ENCODE measurements at places on chromosomes 5 and 9. TPM values are rescaled to one million over a fixed set of nuclear protein-coding genes. Genes with fewer than 3 reads are reported as not detected.
A peak's percentile ranks its signal among the peaks of the same experiment; 100 is the strongest.

CLIC3 gene
- polyA plus RNA-seq = 762 TPM

FOXD4 gene
- not detected for polyA plus RNA-seq

PRR7 gene
- 9.6 TPM for polyA plus RNA-seq

NR2F1-AS1 gene
- polyA plus RNA-seq = not detected

PCDHGB2 gene
- not detected for polyA plus RNA-seq

KYAT1 gene
- 9.6 TPM for polyA plus RNA-seq

SPRY4 gene
- not detected for polyA plus RNA-seq

CCL27 gene
- polyA plus RNA-seq = not detected

NR4A3 gene
- polyA plus RNA-seq = 1.1 TPM

FOXD1 gene
- not detected for polyA plus RNA-seq

PCDHB15 gene
- polyA plus RNA-seq = not detected

CEP78 gene
- 138 TPM for polyA plus RNA-seq

ZNF454 gene
- not detected for polyA plus RNA-seq

PCDHA12 gene
- polyA plus RNA-seq = not detected

- H3K27me3 ChIP-seq = no peaks in the 10 kb centered on the region
- H3K27ac ChIP-seq = no peak overlapping the region
- no peak overlapping the region for H3K4me3 ChIP-seq
- no peak for DNase-seq
- H3K4me1 ChIP-seq = peaks cover 6% of the 10 kb centered on the region
These were observed 320.2 kb downstream of the CTNND2 start for GRCh38 chr5:11584017-11584416.

DNA sequence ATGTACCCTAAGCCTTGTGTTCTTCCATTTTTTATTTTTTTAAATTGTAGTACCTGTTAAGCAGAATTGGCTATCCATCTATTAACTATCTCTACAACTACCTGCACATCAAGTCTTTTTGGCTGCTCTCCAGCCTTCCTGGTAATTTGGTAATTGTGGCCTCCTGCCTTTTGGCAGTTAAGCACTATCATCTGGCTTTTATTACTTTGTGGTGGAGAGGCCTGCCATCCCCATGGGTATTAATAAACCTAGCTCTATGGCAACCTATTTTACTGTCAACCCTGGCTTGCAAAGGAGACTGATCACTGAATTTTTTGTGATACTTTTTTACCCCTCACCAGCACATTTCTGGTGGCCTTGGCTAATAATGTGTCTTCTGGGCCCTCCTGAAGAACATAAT lies 20.5 kb downstream of the SELENOP start:
- no peak for DNase-seq
- H3K27ac ChIP-seq = no peak overlapping the region
- peaks cover 47% of the 10 kb centered on the region for H3K36me3 ChIP-seq
- H3K4me1 ChIP-seq = no peaks in the 10 kb centered on the region

DNA sequence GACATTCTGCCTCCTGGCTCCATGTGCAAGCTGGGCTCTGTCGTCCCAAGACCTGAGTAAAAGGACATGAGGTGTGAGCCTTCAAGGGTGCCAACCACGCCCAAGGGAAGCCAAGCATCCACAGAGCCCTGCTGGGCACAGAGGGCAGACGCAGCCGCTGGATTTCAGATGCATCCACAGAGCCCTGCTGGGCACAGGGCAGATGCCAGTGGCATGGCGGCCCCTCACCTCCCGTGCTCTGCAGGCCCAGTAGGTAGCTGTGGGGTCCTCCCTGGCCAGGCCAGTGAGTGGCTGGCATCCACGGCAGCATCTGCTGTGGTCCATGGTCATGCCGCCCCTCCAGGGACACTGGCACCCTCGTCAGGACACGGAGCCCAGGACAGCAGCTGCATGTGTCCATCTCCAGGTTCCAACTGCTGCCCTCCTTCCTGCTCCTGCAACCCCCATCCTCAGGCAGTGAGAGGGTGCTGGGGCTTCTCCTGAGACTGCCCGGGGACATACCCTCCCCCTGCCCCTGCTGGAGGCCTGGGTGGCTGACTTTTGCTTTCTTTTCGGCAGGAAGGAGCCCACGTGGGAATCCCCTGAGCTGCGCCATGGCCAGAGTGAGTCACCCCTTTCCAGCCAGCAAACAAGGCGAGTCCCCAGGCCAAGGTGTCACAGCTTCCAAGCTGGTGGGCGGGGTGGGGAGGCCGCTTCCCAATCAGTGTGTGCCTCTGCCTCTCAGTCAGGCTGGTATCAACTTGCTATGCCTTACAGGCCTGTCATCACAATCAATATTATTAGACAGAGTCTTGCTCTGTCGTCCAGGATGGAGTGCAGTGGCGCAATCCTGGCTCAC lies 4.0 kb upstream of the TRAF2 start:
- peak; percentile 85 for DNase-seq
- H3K4me1 ChIP-seq = peaks cover 42% of the 10 kb centered on the region
- no peaks in the 10 kb centered on the region for H3K36me3 ChIP-seq
- H3K27me3 ChIP-seq = peaks cover 2% of the 10 kb centered on the region
- peak overlapping the region; percentile 95 for H3K27ac ChIP-seq

GRCh38 chr5:158026304-158027031 lies 167.5 kb upstream of the CLINT1 start:
- H3K4me1 ChIP-seq = no peaks in the 10 kb centered on the region
- peaks cover 5% of the 10 kb centered on the region for H3K27me3 ChIP-seq
- H3K4me3 ChIP-seq = no peak overlapping the region
- no peak overlapping the region for H3K27ac ChIP-seq
- no peak for DNase-seq

GRCh38 chr5:155833287-155833686 lies 493.7 kb upstream of the SGCD start:
- no peak overlapping the region for H3K4me3 ChIP-seq
- H3K4me1 ChIP-seq = peaks cover 35% of the 10 kb centered on the region
- H3K36me3 ChIP-seq = no peaks in the 10 kb centered on the region
- peaks cover 3% of the 10 kb centered on the region for H3K27me3 ChIP-seq

DNA sequence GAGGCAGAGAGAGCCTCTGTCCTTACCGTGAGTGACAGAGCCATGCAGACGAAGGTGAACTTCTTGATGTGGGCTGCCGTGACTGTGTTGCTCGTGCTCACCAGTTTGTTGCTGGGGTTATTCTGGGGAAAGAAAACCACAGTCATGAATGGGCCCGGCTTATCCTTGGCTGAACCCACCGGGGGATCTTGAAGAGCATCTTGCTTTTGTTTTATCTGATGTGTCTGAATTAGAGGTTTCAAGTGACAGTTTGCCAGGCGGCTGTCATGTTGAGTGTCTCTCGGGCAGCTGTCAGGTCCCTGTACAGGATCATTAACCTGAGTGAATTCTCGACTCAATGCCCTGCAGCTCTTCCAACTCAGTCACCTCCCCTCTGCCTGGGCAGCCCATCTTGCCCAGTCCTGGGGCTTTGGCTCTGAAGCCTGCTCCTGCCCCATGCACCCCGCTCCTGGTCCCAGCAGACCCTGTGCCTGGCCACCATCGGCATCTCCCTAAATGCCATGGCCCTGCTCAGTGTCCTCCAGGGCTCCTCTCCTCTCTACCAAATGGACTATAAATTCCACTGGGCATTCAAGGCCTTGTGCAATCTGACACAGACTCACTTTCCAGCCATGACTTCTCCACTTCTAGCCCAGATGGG lies 77.4 kb downstream of the OTULIN start:
- no peak overlapping the region for H3K4me3 ChIP-seq
- peaks cover 24% of the 10 kb centered on the region for H3K4me1 ChIP-seq
- H3K36me3 ChIP-seq = peaks cover 41% of the 10 kb centered on the region
- no peak for DNase-seq
- H3K27me3 ChIP-seq = peaks cover 6% of the 10 kb centered on the region

GRCh38 chr5:77568082-77568481 lies 70.4 kb downstream of the OTP start:
- no peak overlapping the region for H3K27ac ChIP-seq
- no peak for DNase-seq
- H3K27me3 ChIP-seq = peaks cover 3% of the 10 kb centered on the region
- H3K4me1 ChIP-seq = no peaks in the 10 kb centered on the region
- H3K4me3 ChIP-seq = no peak overlapping the region
- H3K36me3 ChIP-seq = no peaks in the 10 kb centered on the region

- H3K4me1 ChIP-seq = peaks cover 31% of the 10 kb centered on the region
- no peak for DNase-seq
- H3K4me3 ChIP-seq = no peak overlapping the region
- H3K36me3 ChIP-seq = no peaks in the 10 kb centered on the region
- H3K27ac ChIP-seq = no peak overlapping the region
- H3K27me3 ChIP-seq = peaks cover 19% of the 10 kb centered on the region
These were observed 3.4 kb upstream of the ZBTB5 start for GRCh38 chr9:37468620-37469019.

DNA sequence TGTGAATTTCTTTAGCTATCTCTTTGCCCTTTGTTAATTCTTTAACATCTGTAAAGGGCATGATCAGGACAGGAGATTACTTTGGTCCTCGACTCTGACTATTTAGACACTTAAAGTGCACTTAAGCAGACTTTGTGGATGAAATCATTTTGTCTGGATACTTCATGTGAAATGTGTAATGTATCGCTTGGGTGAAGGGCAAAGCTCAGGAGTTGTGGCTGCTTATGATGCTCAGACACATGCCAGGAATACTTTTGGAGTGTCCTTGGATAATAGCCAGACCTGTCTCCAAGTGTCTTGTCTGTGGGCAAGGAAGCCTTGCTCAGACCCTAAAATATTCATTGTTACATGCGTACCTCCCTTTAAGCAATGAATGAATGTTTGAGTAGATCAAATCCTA lies 87.8 kb downstream of the RAI14 start:
- peaks cover 14% of the 10 kb centered on the region for H3K4me1 ChIP-seq
- H3K27ac ChIP-seq = no peak overlapping the region
- peaks cover 1% of the 10 kb centered on the region for H3K27me3 ChIP-seq
- no peak for DNase-seq

- peak; percentile 52 for DNase-seq
- no peak overlapping the region for H3K27ac ChIP-seq
- H3K36me3 ChIP-seq = no peaks in the 10 kb centered on the region
- no peak overlapping the region for H3K4me3 ChIP-seq
These were observed 5.3 kb downstream of the ANKS6 start for GRCh38 chr9:98790842-98791607.

DNA sequence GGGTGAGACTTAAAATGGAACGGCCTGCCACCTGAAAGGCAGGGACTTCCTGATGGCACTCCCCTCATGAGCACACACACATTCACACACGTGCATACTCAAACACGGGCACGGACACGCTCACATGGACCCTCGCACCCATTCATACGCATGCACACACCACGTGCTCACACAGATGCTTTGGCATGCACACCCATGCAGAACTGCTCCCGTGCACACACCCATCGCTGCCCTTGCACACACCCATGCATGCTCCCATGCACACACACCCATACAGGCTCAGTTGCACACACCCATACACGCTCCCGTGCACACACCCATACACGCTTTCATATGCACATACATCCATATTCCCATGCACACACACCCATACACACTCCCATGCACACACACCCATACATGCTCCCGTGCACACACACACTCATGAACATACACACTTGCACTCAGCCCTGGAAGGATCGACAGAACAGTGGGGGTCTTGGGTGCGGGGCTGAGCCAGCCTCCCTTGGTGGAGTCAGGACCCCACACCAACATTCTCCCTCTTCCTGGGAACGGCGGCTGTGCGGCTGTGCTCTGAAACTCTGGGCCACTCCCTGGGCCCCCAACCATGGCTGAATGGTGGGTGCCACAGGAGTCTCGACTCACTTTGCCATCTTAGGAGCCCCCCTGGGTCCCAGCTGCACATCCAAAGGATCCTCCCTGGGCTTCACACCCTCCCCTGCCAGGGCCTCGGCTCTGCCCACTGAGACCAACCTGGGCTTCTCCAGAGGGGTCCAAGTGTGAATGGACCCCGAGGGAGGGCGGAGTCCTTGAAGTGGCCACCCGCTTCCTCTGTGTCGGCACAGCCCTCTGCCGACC lies 115.2 kb downstream of the RXRA start:
- DNase-seq = no peak
- peaks cover 9% of the 10 kb centered on the region for H3K4me1 ChIP-seq
- peaks cover 4% of the 10 kb centered on the region for H3K36me3 ChIP-seq
- no peak overlapping the region for H3K27ac ChIP-seq

DNA sequence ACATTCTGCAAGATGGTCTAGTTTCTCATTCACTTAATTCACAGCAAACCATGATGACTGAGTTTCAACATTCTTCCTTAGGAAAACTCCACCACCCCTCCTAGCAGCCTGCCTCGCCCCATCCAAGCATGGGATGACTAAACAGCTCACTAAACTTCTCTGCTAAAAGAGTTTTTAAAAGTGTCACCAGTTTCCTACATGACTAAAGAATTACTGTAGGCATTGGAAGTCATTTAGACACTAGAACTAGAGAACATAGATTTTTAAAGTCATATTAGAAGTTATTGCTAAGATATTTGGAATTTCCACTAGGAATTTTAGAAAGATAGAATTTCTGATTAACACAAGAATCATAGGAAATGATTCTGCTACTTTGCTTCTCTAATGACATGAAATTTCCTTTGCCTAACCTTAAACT lies 5.5 kb upstream of the ESM1 start:
- peak overlapping the region; percentile 61 for H3K27ac ChIP-seq
- no peak overlapping the region for H3K4me3 ChIP-seq
- no peaks in the 10 kb centered on the region for H3K27me3 ChIP-seq
- H3K36me3 ChIP-seq = no peaks in the 10 kb centered on the region
- H3K4me1 ChIP-seq = peaks cover 82% of the 10 kb centered on the region

DNA sequence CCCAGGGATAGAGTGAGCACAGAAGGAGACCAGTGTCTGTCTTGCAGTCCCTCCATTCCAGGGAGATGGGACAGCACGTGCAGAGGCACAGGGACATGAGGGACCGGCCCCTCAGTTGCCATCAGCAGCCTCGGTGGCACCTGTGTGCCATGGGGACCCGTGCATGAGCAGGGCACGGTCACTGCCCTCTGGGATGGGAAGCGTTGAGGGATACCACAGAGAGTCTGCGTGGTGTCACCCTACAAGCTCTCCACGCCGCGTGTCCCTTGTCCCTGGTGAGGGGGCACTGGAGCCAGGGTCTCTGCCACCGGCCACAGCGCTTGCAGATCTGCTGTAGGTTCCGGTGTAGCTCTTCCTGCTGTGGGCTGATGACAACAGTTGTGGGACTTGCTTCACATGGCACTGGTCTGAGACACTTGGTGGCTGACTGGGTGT lies 108.1 kb downstream of the CACNA1B start:
- no peaks in the 10 kb centered on the region for H3K36me3 ChIP-seq
- no peaks in the 10 kb centered on the region for H3K4me1 ChIP-seq
- H3K27ac ChIP-seq = no peak overlapping the region
- DNase-seq = no peak

DNA sequence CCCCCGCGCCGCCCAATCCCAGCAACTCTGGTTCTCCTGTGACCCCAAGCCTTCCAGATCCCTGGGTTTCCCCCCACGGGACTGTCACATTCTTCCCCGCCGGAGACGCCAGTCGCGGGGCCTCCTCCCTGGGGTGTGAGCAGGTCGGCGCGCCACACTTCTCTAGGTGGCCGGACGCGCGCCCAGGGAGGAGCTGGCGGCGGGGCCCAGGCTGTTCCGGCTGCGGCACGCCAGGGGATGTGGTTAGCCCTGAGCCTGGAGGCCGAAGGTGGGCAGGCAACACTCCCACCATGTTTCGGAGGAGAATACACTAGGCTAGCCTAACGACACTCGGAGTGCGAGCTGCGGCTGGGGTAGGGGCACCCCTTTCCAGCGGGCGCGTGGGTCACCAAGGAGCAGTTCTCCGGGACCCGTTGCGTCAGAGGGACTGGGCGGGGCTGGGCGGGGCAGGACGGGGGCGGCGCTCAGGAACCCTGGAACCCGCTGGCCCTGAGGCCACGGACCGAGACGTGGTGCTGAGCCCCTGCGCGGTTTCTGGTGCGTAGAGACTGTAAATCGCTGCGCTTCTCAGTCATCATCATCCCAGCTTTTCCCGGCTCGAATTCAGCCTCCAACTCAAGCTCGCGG lies at the start of gene SLC27A6:
Gene SLC27A6, plus strand, starts transcription at position 478 of the 627 bp plus-strand sequence. CDS start 650 bp downstream, outside the sequence.
- peaks cover 3% of the 10 kb centered on the region for H3K27me3 ChIP-seq
- H3K4me3 ChIP-seq = no peak within 1 kb of the TSS
- no peaks in the 10 kb centered on the region for H3K4me1 ChIP-seq
- no peak for DNase-seq

All from immature natural killer cell (primary cell).